Activated CD4-positive, CD25-positive, alpha-beta regulatory T cell (primary cell): ENCODE measurements at places on chromosomes 6 and 20.

GRCh38 chr6:1240766-1241318 is 71.1 kb upstream of the FOXQ1 start:
- no peak for DNase-seq

- DNase-seq = no peak
Observed at GRCh38 chr20:47991875-47992488, 206.7 kb upstream of the SULF2 start.

- DNase-seq = no peak
Observed at GRCh38 chr20:51497542-51498467, 44.7 kb downstream of the NFATC2 start.

- no peak for DNase-seq
Observed at GRCh38 chr20:19431906-19432305, 219.5 kb downstream of the SLC24A3 start.

- no peak for DNase-seq
Observed at GRCh38 chr6:19268718-19269117, 568.5 kb upstream of the ID4 start.

GRCh38 chr20:52434041-52434425 is 242.5 kb upstream of the ZFP64 start:
- DNase-seq = no peak

DNA sequence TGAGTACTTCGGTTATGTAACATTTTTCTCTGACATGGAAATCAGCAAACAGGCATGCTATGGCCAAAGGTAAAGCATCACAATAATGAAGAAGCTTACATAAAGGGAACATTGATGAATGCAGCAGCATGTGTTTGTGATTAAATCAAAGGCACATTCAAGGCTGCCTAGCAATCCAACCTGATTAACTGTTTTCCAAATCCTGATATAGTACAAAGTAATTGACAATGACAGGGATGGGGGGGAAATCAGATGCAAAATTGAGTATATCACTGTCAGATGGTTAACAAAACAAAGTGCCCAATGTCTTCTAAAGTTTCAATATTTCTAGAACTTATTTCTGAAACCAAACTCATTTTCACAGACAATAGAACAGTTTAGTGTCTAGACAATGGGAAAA is 39.2 kb upstream of the B3GAT2 start:
- no peak for DNase-seq

- no peak for DNase-seq
Observed at GRCh38 chr20:62929051-62929538, 2.8 kb upstream of the DIDO1 start.

GRCh38 chr6:155782320-155782731 is 326.7 kb upstream of the NOX3 start:
- no peak for DNase-seq

DNA sequence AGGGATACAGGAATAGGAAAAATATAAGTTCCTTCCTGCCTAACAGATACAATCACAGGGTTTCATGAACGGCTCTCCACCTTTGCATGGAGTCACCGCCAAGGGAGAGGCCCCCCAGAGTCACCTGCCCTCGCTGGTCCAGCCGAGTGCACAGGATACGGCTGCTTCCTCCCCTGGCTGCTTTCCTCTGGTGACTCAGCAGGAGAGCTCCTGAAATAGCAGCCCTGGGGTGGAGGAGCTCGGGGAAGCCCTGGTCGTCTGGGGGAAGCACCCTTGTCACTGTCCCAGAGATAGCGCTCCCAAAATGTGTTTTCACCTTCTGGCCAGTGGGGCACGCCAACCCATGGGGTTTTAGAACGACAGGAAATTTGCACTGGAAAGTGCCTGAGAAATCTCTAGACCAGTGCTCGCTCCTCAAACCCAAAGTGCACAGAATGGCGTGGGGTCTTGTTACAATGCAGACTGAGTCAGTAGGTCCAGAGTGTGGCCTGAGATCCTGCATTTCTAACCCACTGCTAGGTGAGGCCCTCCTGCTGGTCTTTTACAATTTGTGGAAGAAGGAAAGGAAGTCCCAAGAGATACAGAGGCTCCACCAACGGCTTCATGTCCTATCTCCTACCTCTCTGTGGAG is 35.9 kb upstream of the FAM50B start:
- no peak for DNase-seq

- no peak for DNase-seq
Observed at GRCh38 chr6:3205913-3206312, 21.5 kb downstream of the TUBB2B start.

DNA sequence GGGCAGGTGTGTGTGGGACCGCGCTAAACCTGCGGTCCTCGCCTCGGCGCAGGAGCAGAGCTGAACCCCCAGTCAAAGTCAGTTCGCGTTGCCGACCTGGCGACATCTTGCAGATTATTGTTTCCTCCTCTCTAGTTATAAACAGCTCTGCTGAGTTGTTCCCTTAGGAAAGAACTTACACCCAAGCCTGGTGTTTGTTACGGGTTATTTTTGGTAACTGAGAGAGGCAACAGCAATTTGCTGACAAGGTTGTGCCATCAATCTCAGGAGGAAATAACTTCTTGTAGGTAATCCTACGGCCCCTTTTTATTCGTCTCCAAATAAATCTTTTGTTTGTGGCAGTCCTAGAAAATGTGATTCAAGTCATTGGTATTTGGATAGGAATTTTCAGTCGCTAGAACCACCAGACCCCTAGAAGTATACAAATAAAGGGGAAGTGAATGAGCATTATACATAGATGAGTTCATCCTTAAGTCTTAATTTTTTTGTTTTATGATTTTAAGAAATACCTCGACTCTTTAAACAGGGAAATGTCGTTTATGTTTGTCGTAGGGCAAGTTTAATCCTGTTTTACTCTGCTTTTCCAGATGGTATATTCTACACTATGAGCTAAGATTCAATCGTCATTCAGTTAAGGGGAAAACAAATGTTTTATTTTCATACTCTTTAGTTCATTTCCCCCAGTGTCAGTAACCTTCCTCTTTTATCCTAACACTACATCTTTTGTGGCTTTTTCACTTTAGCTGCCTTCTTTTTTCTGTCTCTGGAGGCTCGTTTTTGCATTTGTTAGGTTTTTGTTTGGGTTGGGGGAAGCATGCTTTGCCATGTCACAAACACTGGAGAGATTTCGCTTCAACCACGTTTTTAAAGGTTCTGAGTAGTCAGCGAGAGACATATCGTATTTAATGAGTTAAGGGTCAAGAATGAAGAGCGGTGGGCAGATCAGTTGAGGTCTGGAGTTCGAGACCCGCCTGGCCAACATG is 1.2 kb downstream of the PM20D2 start:
- no peak for DNase-seq

DNA sequence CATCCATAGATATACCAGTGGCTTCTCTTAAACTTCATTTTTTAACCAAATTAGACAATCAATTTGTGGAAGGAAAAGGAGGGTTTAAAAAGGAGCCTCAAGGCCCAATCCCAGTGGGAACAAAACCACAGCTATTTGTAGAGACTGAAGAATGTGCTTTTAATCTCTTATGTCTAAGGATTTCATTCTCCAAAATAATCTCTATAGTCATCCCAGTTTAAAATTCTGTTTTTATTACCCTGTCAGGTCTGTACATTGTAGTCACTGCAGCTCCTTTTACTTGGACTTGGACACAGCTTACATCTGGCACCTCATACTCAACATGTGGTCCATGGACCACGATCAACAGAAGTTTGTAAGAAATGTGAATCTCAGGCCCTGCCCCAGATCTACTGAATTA is 152.1 kb upstream of the STMND1 start:
- no peak for DNase-seq

- DNase-seq = no peak
Observed at GRCh38 chr6:122654012-122654411, 43.8 kb downstream of the PKIB start.

GRCh38 chr6:39553029-39553428 is 172.2 kb downstream of the KIF6 start:
- no peak for DNase-seq

DNA sequence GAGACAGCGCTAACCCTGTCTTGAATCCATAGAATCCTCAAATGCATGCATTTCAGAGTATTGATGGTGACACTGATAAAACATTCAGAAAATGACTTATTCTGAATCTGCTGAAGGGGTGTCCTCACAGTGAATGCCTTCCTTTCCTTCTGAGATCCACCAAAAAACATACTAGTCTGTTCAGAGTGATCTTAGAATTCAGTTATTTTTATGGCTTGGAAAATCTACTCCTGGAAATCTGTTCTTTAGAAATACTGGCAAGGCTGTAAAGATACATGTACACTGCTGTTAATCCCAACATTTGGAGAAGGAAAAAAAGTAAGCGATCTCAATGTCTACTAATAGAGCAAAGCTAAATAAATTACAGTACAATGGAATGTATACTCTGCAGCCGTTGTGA is 672.6 kb upstream of the AGPAT4 start:
- DNase-seq = no peak

GRCh38 chr6:79787626-79788025 is 156.5 kb downstream of the SH3BGRL2 start:
- no peak for DNase-seq

DNA sequence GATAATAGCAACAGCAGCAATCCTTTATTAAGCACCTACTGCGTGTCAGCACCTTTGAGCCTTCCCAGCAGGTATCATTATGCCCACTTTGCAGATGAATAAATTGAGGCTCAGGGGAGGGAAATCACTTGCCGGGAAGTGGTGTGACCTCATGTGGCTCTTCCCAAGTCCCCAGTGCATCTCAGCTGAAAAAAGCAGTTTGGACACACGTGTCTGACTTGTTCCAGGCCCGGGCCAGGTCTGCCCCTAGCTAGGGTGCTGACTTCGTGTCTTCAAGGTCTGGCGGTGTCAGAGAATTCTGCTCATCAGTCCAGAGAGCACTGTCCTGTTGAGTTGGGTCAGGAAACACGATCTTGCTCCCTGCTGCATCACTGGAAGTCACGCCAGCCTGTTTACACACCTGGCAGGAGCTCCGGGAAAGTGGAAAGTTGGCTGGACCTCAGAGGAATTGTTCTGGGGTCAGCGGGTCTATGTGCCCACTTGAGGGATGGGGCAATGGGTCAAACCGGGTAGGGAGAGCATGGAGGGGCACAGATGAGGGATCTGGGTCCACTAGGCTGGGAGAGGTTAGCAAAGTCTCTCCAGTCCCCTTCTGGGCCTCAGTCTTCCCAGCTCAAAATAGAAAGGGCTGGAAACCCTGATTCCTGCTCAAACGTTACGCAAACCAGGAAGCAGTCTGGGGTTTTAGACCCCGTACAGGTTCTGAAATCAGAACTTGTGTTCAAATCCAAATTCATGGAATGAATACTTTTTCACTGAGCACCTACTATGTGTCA is 10.5 kb downstream of the SLC13A3 start:
- DNase-seq = no peak

- DNase-seq = no peak
Observed at GRCh38 chr20:63502671-63503172, 3.8 kb upstream of the EEF1A2 start.

DNA sequence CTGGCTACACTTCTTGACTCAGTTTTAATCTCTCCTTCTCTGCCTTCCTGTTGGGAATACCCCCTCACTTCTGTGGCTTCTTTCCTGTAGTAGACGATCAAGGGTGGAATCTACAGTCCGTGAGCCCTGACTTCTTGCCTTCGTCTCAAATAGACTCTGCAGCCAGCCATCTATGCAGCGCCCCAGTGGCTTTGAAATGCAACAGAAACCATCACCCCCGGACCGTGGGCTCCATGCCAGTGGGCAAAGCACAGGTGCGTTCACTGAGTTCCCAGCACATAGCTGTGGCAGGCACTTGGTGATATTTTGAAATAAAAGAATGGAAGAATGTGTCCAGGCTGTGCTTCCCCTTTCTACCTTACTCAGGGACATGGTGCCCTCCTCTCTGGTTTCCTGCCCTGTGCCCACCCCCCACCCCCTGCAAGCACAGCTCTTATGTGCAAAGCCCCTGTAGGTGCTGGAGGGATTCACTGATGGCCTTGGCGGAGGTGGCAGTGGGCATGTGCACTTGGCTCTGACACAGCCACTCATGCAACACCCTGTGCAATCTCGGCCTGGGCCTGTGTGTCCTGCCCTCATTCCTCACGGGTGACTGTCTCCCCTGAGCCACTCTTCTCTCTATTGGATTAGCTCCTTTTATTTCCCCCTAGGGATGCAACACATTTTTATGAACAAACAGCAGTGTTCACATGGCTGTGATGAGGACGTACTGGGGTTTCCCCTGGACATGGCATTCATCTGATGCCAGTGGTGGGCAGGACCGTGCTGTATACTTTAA is 5.5 kb upstream of the CDSN start:
- no peak for DNase-seq

- DNase-seq = no peak
Observed at GRCh38 chr6:15341311-15342001, 95.6 kb downstream of the JARID2 start.

DNA sequence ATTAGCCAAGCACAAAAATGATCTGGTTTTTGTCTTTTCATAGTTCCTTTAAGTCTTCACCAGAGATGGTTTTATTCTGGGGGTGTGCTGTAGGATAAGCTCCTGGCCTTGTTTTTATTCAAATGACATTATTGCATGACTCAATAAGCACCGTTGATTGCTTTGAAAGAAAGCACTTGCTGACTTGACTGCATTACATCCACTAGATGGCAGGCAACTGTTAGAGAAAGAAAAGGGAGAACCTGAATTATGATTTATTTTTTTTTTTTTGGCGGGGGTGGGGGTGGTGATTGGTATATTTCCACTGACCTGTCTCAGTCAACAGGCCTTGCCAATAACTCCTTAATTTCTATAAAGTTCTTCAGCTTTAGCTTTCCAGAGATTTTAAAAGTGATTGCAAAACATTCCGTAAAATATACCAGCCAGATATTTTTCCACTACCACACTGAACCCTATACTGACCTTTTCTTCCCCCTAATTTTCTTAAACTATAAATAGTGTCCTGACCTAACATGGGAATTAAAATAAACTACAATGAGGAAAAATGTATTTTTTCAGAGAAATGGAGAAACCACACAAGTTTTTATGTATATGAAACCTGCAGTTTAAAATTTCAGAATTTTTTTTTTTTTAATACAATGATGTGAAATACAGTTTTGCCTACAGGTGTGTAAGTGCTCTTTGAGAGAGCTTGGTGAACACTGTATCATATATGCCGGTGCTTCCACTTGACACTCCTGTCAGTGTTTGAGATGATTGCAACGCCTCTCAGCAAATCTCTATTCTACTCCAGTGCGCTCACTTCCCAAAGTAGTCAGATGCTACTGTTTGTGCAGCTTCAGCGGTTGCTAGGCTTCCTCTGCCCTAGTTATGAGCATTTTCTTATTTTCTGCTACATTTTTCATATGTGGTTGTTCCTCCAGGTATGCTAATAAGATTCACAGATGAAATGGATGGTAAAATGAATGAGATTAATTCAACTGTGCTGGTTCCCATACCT is 274.3 kb downstream of the CD109 start:
- DNase-seq = no peak

DNA sequence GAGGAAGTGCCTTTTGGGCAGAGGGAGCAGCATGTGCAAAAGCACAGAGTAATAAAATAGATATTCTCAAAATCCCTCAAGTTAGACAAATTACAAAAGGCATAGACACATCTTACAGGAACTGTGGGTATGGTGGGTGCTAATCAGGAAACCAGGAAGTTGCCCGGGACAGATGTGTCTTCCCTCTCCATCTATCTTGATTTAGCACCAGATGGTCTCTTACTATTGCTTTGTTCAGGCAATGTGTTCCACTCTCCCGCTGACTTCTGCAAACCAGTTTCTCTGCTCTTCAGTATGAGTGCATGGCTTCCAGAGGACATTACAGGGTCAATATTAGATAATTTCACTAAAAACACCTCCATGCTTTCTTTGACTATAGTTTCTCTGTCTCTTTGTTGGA is 13.2 kb downstream of the CITED2 start:
- no peak for DNase-seq

GRCh38 chr6:144325232-144325631 is 40.1 kb downstream of the UTRN start:
- DNase-seq = no peak
